Activated T-cell treated with anti-CD3 and anti-CD28 coated beads, Interleukin-2, amount 50 U/mL, for 1 hour (primary cell): ENCODE measurements at places on chromosomes 1 and 21.

- DNase-seq, result no peak
Measured at GRCh38 chr1:30225357-30225756, 498.0 kb downstream of the MATN1 start.

GRCh38 chr1:3103967-3104677, 35.1 kb downstream of the PRDM16 start:
- no peak for DNase-seq

GRCh38 chr21:43317959-43318358, 109.0 kb downstream of the SIK1 start:
- DNase-seq, result no peak

DNA sequence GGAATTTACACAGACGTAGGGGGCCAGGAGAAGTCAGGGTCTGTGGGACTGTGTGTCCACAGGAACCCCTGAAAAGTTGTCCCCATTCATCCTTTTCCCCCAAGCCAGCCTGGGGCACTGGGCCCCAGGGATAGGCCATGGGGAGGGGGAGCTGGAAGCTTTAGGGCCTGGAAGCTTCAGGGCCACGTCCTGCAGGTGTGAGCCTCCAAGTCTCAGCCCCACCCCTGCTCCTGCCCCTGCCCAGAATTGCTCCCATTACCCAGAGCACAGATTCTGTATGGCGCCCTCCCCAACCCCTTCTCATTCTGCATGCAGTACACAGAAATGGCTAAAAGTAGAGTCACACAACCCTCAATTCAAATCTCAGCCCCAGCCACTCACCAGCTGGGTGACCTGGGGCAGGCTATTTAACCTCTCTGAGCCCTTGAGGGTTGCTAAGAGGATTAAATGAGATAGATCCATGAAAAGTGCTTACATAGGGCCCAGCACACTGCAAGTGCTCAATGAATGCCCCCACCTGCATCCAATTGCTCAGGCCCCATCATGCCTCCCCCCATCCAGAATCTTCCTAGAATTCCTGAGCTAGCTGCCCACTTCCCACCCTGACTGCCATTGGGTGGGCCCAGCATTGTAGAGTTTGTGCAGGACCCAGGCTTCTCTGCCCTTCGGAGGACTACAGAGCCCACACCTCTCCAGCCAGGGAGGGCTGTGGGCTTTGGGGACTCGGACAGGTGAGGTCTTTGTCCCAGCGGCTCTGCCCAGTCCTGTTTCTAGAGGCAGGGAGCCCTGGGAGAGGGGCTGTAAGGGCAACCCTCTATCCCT, 6.5 kb downstream of the RAP1GAP start:
- DNase-seq, result no peak

DNA sequence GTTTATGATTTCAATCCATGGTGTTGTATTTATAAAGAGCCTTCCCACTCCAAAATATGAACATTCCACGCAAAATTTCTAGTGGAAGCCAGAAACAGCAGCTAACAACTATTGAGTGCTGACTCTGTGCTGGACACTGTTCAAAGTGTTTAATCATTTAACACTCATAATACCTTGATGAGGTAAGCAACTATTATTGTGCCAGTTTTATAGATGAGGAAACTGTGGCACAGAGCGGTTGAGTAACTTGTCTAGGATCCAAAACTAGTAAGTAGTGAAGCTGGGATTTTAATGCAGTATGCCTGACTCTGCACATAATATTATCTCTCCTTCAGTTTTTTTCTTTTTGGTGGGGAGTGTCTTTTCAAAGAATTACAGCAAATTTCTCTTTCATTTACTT, 228.3 kb downstream of the SLC35F3 start:
- no peak for DNase-seq

DNA sequence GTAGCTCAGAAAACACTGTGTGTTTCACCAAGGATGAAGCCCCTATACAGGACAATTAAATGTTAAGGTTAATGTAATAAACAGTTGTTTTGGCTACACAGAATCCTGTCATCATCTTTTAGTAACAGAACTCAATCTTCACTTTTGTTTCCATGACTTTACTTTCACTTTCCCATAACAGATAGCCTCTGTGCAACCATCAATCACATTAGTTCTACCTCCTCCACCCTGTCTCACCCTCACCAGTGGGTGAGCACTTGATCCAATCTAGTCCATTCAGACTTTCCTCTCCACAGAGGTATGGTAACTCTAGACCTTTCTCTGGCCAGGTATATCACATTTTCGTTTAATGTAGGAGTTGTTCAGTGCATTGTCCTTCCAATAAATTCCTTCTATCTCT, 1018.5 kb downstream of the ADGRL2 start:
- no peak for DNase-seq

- no peak for DNase-seq
Measured at GRCh38 chr21:36733857-36734256, 34.9 kb downstream of the SIM2 start.

DNA sequence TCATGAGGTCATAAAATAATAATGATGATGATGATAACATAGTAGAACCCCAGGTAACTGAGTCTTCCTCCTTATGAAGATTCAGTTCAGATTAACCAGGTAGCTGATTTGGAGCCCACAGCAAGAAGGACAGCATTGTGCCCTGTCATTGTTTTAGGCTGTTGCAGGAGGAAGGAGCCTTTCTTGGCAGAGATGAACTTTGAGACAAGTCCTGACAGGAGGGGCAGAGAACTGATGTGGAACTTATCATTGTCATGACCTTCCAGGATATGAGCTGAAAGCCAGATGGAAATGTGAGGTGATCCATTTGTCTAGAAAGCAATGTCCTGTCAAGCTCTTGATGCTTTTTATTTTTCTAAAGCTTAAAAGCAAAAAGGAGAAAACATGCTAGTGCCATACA, 132.6 kb upstream of the COA6 start:
- no peak for DNase-seq

- no peak for DNase-seq
Measured at GRCh38 chr1:107936498-107937481, 28.2 kb downstream of the VAV3 start.
